ENCODE measurements at places on chromosomes 16 and 17. TPM values are rescaled to one million over a fixed set of nuclear protein-coding genes. Genes with fewer than 3 reads are reported as not detected.

GRCh38 chr17:66939461-66940114, 24.9 kb upstream of the CACNG4 start:
- no peak for DNase-seq

- DNase-seq = no peak
Measured at GRCh38 chr17:65853816-65854215, 292.4 kb upstream of the AXIN2 start.

DNA sequence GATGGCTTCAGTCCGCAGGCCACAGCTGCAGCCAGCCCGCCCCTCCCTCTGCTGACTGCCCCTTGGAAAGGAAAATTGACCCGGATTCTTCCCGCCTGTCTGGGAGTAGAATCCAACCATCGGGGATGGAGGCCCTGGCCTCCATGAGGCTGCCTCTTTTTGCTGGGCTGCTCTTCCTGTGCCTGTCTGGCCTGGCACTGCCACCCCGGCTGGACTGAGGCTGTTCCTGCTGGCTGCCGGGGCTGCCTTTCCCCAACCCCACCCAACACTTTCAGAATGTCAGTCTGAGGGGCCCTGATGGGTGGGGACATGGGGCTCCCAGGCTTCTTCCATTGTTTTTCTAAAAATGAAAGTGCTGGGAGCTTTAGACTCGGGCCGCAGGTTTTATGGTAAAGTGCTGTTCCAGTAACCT, 7.3 kb downstream of the BAHCC1 start:
- no peak for DNase-seq

DNA sequence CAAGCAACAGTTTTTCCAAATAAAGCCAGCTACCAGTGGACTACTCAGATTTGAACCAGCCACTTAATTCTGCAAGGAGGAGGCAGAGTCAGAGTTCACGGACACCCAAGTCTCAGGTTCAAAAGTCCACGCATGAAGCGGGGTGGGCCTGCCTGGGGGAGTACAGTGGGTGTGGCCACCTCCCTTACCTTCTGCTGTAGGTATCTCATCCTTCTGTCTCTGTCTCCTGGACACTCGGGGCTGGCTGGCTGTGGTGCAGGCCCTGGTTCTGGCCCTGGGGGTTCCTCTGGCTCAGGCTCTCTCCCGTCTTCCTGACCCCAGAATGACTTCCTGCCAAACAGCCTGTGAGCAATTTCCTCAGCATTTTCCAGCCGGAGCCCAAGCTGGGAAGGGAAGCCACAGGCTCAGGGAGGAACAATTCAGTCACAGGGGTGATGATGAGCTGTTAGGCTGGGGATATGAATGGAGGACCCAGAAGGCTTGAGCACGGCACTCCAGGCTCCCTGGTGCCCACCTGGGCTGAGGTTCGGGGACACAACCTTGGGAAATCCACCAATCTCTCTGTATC, 101.9 kb downstream of the LITAF start:
- no peak for DNase-seq

DNA sequence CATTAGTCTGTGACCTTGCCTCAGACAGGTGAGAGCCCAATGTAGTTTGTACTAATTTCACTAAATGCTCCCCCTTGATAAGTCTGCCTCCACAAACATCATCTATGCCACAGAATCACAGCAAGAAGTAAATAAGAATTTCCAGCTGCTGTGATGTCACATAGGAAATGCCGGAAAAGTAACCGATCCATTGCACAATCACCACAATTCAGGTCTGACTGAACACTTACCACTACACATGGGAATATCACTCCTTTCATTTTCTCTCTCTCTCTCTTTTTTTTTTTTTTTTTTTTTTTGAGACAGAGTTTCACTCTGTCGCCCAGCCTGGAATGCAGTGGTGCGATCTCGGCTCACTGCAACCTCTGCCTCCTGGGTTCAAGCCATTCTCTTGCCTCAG, 79.0 kb upstream of the CDH11 start:
- no peak for DNase-seq

DNA sequence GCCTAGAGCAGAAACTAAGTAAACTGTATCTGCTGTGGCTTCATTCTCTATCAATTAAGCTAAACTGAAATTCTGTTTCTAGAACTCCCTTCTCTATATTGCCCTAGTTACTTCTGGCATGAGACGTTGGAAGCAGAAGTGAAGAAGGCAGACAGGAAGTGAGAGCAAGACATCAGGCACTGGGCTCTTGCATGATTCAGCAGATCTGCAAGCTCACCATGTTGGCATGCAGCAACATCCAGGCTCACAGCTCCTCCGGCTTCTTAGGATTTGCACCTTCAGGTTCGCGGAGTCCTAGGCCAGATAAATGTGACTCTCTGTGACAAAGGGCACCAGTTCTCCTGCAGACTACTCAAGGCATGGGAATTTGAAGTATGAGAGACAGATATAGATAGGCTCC, 148.3 kb downstream of the CDH8 start:
- no peak for DNase-seq

- no peak for DNase-seq
Measured at GRCh38 chr16:31182391-31182790, 2.5 kb downstream of the FUS start.

DNA sequence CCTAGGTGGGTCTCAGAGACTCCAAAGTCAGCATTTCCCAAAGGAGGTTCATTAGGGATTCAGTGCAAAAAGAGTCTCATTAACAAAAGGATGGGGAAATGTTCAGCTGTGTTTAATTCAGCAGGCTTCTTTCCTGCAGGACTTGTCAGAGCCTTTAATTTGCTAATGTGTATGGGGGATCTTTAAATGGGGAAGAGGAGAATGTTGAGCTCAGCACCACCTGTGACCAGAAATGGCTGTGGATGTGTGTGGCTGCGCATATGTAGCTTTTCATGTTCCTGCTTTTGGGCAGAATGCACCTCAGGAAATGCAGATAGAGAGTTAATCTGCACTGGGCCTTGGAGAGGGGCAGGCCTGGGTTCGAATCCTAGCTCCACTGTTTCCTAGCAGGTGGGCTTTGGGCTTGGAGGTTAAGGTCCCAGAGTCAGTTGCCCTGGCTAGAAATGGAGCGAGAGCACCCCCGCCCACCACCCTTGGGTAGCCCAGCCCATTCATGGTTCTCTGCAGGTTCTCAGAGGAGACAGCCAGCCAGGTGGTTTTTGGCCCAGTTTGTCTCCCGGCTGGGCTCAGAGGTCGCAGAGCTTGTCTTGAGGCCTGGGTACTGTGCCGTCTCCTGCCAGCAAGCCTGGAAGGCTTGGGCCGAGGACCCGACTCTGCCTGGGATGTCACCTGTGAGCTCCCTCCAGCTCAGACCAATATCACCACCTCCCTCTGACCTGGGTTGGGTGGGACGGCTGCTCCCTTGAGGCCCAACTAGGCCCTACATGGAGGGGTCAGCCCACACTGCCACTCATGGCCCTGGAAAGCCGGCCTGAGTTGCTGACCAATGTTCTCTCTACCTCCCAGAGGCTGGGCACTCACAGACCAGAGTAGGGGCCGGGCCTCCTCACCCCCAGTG, 9.3 kb downstream of the ADCY7 start:
- DNase-seq = no peak

DNA sequence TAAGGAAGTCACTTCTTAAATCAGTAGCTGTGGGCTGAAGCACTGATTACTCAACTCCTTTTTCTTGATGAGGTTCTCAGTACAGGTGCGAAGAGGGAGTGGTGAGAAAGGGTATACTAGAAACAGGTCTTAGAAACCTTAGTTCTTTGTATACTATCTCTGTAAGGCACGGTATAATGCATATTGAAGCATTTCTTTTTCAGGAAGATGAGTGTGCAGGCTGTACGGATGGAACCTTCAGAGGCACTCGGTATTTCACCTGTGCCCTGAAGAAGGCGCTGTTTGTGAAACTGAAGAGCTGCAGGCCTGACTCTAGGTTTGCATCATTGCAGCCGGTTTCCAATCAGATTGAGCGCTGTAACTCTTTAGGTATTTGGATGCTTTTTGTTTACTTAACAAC, 39.2 kb downstream of the CYLD start:
- no peak for DNase-seq

DNA sequence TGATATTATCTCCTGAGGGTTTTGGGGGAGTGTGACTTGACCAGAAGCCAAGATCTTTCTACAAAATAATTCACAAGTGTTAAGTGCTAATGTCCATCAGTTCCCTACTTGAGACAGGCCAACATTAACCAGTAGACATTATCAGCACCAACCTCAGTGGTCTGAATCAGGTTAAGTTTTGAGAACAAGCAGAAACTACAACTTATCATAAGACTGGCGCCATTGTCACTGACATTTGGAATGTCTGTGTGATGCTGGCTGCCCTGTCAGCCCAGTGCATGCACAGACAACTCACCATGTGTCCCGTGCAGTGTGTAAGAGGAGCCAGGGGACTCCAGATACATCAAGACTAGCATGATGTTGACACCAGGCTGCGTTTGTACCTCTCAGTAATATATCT, 76.8 kb downstream of the CCDC182 start:
- DNase-seq = no peak

DNA sequence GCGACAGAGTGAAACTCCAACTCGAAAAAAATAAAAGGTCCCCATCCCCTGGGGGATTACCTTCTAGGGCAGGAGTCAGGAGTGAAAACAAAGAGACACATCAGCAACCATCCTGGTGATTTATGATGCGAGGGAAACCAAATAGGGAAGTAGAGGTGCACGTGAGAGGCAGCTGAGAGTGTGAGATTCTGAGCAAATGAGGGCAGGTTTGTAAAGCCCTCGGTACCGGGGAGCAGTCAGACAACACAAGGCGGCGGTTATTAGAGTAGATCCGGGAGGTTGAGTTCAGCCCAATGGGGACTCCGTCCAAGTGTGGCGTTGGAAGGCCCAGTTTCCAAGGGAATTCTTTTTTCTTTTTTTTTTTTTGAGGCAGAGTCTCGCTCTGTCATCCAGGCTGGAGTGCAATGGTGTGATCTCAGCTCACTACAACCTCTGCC, 7.4 kb upstream of the ARMC7 start:
- no peak for DNase-seq

DNA sequence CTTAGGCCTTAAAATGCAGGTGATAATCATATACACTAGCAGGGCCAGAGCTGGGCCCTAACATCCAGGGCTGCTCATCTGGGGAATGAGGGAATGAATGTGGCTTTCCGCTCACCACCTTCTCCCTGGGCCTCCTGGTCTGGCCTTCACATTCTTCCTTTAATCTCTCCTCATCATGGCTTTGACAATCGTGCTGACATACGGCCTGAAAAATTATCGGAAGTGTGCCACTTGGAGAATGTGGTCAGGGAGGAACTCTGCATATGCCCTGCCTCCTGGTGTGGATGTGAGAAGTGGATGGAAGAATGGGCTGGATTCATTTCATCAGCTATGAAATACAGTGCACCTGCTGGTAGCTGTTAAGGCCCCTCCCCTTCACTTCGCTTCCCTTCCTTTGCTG, 2.4 kb downstream of the WSCD1 start:
- DNase-seq = no peak

GRCh38 chr16:1884155-1884760, 12.3 kb upstream of the MEIOB start:
- no peak for DNase-seq

GRCh38 chr17:78252701-78253635, 21.5 kb downstream of the TMEM235 start:
- no peak for DNase-seq

- no peak for DNase-seq
Measured at GRCh38 chr16:22220069-22220440, 14.0 kb downstream of the EEF2K start.

FAM171A2 gene
- 0.14 TPM for total RNA-seq

TCAP gene
- 0.78 TPM for total RNA-seq

DRC3 gene
- total RNA-seq = 0.52 TPM

ABI3 gene
- total RNA-seq = 54.9 TPM

Measured in activated naive CD8-positive, alpha-beta T cell treated with anti-CD3 and anti-CD28 coated beads for 36 hours (primary cell).